ENCODE measurements at places on chromosomes 2 and 18. TPM values are rescaled to one million over a fixed set of nuclear protein-coding genes. Genes with fewer than 3 reads are reported as not detected.

Gene SEC11C
- total RNA-seq: 105 TPM

Gene GNLY
- total RNA-seq: not detected

Gene RNF125
- total RNA-seq: 1.7 TPM

Gene CTLA4
- not detected for total RNA-seq

Gene FAP
- 1.7 TPM for total RNA-seq

Gene GYPC
- 2.8 TPM for total RNA-seq

Gene SERPINB12
- 0.34 TPM for total RNA-seq

Gene OSR1
- 1.7 TPM for total RNA-seq

Gene SLC4A5
- total RNA-seq: under 0.01 TPM

Gene ARHGAP15
- not detected for total RNA-seq

Gene TDRD15
- not detected for total RNA-seq

Gene KLHL14
- total RNA-seq: not detected

Gene FOXD4L1
- under 0.01 TPM for total RNA-seq

Gene PID1
- total RNA-seq: 3.3 TPM

Gene DNAJC5G
- not detected for total RNA-seq

Gene AMER3
- total RNA-seq: not detected

Gene ZFP36L2
- total RNA-seq: 7.9 TPM

Gene ANKRD62
- under 0.01 TPM for total RNA-seq

Gene TRIM54
- total RNA-seq: not detected

Gene NTSR2
- total RNA-seq: not detected

Gene UBE2E3
- total RNA-seq: 45.5 TPM

Gene ERICH2
- 1.7 TPM for total RNA-seq

Gene CGREF1
- total RNA-seq: 1.0 TPM

Gene REG1B
- not detected for total RNA-seq

Gene EPHA4
- 7.6 TPM for total RNA-seq

Gene SERPINB3
- 32.5 TPM for total RNA-seq

Gene ABHD3
- total RNA-seq: 10.6 TPM

Gene ITGA6
- total RNA-seq: 330 TPM

Gene TMEM169
- total RNA-seq: 0.34 TPM

Gene RBKS
- 1.7 TPM for total RNA-seq

Gene HJURP
- under 0.01 TPM for total RNA-seq

Gene DDX1
- total RNA-seq: 65.3 TPM

Gene TUBA3E
- not detected for total RNA-seq

Gene WDR43
- 123 TPM for total RNA-seq

Gene TUBA4A
- 45.5 TPM for total RNA-seq

Gene ZNF804A
- total RNA-seq: not detected

Gene AQP12B
- total RNA-seq: not detected

Gene TTR
- not detected for total RNA-seq

Gene MCFD2
- 127 TPM for total RNA-seq

Gene DUSP19
- total RNA-seq: 1.1 TPM

Gene UGT1A6
- total RNA-seq: 5.5 TPM

Gene MGAT4A
- total RNA-seq: 6.8 TPM

Gene MIB1
- 74.5 TPM for total RNA-seq

Gene LOXL3
- 0.34 TPM for total RNA-seq

Gene DSG1
- 4.4 TPM for total RNA-seq
